CD4-positive, alpha-beta T cell treated with Interleukin-17A for 1 hour (primary cell): ENCODE measurements at places on chromosomes 6 and 20.
A peak's percentile ranks its signal among the peaks of the same experiment; 100 is the strongest.

- DNase-seq: no peak
These were observed 14.5 kb downstream of the LGSN start for GRCh38 chr6:63305277-63305676.

DNA sequence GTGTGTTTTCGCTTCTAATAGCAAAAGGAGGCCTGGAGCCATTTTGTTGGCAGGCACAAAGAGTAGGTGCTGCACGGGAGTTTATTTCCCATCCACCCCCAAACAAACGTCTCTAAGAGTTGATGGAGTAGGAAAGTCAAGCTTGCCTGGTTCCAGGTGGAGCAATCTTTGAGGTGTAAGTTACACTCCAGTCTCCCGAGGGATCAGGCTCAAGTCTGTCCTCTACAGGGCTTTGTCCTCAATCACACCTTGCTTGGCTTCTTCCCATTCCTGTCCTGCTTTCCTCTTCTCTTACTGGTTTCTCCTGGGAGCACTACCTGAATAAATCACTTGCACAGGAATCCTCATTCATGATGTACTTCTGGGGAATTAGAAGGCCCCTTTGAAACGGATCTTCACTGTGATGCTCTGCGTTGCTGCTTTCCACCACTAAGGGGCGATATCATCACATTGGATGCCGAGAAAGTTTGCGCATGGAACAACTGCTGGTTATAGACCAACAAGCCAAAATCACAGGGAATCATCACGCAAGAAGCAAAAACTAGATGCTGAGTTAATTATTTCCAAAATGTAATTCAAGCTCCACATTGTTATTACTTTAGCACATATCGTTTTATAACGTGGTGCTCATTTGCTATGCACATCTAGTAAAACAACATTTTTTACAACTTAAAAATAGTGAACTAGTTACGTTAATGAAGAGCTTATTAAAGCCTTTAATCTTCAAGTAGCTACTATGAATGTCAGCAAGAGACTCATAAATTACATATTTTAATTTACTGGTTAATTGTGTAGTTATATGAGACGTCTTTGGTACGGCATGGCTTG, 156.8 kb downstream of the DNAH8 start:
- DNase-seq: peak; percentile 70

- DNase-seq: peak; percentile 65
These were observed 3.7 kb upstream of the MMP9 start for GRCh38 chr20:46004889-46005473.

GRCh38 chr6:163232015-163232523, 182.4 kb upstream of the QKI start:
- DNase-seq: no peak

GRCh38 chr6:124888581-124889371, 73.5 kb upstream of the RNF217 start:
- DNase-seq: no peak

DNA sequence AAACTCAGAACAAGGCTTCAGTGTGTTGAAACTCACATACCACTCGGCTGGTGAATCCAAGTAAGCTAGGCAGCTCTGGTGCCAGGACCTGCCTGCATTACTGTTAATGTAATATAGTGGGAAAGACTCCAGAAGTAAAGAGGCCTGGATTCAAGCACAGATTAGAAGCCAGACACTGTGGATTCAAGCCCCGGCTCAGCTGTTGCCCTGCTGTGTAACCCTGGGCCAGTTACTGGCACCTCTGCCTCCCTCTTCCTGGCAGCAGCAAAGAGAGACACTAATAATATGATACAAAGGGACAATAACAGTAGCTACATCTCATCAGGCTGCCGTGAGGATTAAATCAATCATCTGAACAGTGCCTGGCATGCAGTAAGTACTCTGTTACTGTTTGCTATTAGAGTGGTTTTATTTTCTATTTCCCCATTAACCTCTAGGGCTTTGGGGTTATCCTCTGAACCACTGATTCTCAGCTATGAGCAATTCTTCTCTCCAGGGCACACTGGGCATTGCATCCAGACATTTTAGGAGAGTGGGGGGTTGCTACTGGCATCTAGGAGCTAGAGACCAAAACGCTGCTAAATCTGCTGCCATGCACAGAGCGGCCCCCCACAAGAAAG, 92.9 kb downstream of the ZMYND8 start:
- DNase-seq: no peak

DNA sequence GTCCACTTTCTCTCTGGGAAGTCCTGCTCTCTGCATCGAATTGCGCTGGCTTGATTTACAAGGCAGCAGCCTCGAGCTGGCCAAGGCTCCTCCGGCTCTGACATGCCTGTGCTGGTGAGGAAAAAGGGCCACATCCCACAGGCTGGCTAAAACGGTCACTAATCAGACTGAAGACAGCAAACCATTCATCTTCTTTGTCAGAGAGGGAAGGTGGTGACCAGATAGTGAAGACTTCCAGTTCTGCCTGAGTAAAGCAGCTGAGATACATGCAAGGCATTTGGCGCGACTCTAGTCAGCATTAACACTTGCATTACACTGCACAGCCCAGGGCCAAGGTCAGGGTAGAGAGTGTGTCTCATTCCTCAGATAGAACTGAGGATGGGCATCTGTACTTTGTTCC, 203.2 kb upstream of the MAP3K7 start:
- no peak for DNase-seq

DNA sequence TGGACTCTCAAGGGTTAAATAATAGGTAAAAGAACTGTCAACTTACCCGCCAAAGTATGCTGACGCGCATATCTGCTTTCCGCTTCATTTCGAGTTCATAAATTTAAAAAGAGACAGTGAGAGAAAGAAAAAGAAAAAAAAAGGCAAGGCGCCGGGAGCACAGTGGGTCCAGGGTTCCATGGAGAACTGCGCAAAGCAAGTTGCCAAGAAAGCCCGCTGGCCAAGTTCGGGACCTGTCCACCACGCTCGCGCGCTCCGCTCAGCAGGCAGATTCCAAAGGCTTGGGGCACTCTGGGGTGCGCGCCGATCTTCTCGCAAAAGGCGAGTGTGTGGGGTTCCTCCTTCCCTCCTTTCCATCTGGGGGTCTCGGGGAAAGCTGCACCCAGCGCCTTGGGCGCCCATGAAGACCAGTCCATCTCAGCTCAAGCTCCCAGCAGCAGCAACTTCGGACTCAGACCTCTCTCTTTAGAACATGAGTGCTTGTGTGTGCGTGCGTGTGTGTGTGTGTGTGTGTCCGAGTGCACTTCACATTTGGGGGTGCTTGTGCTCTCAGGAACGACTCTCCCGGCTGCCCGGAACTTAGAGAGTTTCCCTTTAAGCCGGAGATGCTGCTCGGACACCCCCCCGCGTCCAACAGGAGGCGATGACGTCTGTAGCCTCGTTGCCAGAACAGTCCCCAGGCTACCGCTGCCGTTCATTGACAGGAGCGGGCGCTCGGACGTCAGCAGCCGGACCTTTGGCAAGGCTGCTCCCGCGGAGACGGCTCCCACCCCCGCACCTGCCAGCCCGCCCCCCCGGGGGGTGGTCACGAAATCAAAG, 180.0 kb downstream of the TBXT start:
- DNase-seq: no peak

- DNase-seq: no peak
These were observed 12.8 kb downstream of the SNX14 start for GRCh38 chr6:85580878-85581267.

GRCh38 chr6:20479526-20479925, 54.7 kb upstream of the CDKAL1 start:
- no peak for DNase-seq

DNA sequence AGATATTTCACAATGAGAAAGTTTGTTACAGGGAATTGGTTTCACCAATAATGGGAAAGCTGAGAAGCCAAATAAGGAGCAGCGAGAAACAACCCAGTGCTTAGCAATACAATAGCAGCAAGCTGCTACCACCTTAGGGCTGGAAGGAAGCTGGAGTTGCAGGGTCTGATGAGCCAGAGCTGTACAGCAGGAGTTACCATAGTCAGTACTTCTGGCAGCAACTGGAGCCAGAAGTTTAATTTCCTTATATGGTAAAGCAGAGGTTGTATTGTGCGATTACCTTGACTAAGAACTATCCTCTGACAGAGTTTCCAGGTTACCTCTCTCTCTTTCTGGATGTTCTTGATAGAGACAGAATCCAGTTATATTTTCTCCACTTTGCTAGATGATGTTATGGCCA, 137.1 kb upstream of the OLIG3 start:
- no peak for DNase-seq
